ENCODE measurements at places on chromosomes 16 and 17.

DNA sequence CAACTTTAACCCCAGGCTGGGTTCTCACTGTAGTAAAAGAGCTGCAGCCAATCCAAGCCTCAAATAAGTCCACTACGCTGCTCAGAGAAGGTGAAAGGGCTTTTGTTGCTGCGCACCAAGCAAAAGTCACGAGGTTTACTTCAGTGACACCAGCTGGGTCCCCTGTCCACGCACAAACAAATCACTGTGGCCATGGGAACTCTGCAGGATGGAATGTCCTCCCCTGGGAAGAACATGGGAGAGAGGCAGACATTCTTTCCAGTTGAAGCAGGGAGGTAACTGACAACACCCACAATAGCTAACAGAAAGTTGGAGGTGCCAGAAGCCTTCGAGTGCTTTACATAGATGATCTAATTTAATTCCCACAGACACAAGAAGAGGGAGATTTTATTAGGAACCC lies 181.9 kb downstream of the PMP22 start:
- no peak for DNase-seq

GRCh38 chr16:4032768-4033167 lies 83.5 kb downstream of the ADCY9 start:
- DNase-seq, result peak; percentile 32

GRCh38 chr17:10135539-10136257 lies 62.7 kb downstream of the GAS7 start:
- no peak for DNase-seq

DNA sequence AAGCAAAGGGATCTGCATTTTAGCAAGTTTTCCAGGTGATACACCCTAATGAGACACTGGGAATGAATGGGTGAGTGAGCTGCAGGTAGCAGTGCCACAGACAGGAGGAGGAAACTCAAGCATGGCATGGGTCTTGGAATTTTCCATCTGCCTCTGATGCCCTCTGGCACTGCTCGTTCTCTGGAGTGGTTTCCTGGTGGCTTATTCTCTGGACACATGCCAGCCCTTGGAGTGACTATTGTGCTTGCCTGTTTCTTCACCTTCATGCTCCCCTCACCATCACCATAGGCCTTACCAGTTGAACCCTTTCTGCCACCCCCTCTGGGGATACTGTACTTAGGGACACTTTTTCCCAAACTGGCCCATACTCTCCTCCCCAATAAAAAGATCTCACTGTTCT lies 1.6 kb downstream of the COASY start:
- peak; percentile 78 for DNase-seq

- DNase-seq, result no peak
Observed at GRCh38 chr16:17160920-17161431, 309.8 kb downstream of the XYLT1 start.

DNA sequence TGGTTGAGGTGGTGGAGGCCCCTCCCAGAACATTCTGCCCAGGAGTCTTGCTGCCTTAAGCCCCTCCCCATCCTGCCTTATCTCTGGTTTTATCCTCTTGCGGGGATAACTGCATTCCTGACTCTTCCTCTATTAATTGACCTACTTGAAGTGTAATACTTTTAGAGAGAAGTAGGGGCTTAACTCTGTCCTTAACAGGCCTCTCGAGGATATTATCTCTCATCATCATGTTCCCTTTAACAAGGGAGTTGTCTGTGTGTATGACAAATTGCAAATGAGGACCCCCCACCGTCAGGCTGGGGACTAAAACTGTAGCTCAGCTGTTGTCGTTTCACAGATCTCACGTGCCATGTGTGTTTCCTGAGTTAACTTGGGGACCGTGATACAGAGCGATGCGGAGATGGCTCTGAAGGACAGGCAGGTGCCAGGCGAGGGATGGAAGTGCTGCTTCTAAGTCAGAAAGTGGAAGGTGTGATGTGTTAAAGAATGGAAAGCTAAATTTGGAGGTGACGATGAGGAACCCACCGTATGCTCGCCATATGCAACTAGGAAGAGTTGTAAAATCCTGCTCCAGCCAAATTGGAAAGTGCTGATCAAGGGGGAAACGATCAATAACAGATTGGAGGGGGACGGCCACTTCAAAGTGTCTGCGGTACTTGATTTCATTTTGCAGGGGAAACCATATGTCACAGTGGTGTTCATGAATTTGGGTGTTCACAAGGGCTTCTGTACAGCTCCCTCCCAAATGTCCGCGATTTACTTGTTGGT lies 106.3 kb downstream of the RPTOR start:
- no peak for DNase-seq

DNA sequence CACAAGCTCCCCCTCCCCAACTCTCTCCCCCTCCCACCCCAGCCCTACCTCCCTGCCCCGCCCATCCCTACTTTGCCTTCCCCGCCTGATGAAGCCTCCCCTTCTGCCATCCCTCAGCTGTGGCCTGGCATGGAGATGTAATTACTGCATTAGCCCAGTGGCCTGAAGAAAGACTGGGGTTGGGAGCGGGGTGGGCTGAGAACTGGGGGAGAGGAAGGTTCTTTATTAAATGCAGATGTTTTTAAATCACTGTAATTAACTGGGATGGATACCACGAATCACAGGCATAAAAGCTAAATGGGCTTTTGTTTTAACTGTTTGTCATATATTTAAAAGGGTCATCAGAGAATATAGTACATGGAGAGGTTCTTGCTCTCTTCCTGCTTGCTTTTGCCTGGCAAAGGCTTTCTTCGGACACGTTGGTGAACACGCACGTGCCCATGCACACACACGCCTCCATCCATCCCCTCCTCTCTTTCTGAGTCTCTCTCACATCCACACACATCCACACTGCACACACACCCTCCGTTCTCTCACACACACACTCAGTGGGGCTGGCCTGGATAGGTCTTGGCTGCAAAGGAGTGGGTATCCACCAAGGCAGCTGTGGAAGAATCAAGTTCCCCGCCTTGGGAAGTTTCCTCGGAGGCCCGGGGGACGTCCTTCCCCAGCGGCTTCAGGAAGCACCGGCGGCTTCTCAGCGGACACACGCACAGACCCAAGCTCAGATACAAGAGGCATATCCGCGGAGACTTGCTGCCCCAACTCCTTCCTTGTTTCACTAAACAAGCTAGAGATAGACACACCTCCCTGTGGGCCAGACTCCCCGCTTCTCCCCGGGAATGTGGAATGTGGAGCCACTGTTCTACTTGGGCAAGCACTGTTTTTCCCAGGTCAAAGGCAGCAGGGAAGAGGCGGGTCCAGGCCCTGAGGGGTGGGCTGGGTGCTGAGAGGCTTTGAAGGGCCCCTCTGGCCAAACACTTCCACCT lies 27.4 kb upstream of the TNRC6C start:
- no peak for DNase-seq

DNA sequence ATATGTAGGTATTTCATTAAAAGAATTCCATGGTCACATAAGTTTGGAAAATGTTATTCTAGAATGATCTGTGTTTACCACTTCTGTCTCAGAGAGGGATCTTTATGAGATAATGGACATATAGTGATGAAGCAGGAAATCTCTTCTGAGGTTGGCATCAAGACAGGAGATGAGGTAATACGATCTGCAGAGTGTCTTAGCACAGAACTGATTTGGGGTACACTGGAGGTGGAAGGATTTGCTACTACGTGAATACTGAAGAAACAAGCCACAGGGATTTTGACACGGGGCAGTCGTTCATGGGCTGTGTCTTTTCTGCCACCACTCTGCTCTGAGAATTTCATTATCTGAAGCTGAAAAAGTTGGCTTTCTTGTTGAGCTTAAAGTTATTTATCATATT lies 5.5 kb downstream of the CBFB start:
- no peak for DNase-seq

DNA sequence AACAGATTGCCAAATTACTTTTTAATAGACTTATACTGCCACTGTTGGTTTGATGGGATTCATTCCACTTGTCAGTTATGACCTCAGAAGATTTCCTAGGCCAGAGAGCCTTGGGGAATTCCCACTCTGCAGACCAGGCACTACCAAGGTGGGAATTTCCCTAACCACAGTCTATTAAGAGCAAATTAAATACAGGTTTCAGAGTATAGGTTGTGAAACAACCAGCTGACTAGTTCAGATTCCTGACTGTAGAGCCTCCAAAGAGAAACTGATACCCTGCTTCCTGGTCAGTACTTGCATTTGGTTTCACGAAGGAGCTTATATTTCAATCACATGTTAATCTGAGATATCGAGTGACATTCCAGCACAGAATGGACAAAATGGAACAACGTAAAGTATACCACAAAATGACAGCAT lies 186.5 kb downstream of the STX8 start:
- DNase-seq, result no peak

DNA sequence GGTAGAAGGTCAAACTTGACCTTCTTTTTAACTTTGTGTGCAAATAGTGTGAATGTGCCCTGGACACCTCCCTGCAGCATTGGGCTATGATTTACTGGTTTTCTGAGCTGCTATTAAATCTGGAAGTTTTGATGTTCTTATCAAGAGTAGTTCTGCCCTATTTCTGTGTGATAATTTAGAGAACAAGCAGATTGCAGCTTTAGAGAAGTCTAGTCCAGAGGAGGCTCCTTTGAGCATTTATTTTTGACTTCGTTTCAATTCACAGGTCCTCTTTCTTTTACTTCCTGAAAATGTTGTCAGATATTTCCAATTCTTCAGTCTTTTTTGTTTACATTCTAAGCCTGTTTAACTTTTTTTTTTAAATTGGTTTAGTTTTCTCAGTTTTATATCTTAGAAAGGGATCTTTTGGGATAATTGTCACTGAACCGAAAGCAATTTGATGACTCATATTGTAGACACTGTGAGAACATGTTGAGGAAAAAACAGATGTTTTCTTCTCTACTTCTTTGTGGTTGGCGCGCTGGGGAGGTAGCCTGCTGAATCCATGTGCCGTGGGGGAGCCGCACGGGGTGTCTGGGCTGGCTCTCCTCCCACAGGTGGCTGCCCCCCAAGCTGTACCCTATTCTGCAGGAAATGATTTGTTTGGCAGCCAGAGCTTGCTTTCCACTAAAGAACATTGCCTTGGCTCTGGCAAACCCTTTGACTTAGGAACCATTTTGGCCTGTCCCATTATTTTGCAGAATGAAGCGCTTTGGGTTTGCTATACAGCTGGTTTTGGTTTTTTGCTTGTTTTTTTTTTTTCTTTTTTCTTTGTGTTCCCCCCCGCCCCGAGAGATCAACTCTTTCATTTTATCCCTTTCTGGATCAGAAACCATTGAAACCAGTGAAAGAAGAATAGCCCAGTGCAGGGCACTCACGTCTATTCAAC lies 53.4 kb downstream of the MFSD11 start:
- DNase-seq, result no peak

DNA sequence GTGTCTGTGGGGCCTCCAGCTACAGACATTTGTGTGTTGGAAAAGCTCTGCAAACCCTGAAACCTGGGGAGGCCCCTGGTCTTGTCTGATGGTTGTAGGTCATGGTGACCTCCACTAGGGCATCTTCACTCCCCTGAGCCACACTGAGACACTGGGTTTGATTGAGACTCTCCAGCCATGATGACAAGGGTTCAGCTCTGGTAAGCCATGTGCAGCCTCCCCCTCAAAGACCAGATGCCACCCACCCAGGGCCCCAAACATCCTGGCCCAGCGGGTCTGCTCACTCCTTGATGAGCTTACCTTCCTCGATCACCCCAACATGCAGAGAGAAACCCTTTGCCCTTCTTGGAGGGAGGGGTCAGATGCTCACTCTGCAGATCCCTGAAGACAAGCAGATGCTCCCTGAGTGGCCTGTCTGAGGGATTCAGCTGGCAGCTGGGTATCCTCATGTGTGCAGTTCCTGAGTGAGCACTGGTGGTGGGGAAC lies 101.6 kb downstream of the METRNL start:
- no peak for DNase-seq

- no peak for DNase-seq
Observed at GRCh38 chr16:17448640-17449638, 21.8 kb downstream of the XYLT1 start.

- DNase-seq, result no peak
Observed at GRCh38 chr16:47371271-47372014, 89.4 kb downstream of the ITFG1 start.

- DNase-seq, result no peak
Observed at GRCh38 chr16:19861133-19861532, 23.5 kb downstream of the GPRC5B start.

DNA sequence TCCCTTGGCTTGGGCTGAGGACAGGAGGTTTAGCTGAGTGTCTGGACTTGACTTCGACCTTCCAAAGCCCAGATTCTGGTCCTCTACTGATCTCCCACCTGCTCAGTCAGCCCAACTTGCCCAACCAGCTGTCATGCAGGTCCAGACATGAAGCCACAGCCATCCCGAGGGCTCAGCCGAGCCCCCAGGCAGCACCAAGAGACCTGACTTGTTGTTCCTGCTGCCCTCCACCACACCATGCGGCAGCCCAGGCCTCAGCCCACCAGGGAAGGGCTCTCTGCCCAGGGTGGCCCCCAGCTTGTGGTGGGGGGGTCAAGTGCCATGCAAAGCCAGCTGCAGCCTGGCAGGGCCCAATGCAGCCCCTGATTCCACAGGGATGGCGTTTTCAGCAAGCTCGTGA lies 17.2 kb upstream of the CACNG4 start:
- DNase-seq, result no peak

GRCh38 chr16:68003031-68003430 lies 3.7 kb upstream of the DPEP2 start:
- no peak for DNase-seq

DNA sequence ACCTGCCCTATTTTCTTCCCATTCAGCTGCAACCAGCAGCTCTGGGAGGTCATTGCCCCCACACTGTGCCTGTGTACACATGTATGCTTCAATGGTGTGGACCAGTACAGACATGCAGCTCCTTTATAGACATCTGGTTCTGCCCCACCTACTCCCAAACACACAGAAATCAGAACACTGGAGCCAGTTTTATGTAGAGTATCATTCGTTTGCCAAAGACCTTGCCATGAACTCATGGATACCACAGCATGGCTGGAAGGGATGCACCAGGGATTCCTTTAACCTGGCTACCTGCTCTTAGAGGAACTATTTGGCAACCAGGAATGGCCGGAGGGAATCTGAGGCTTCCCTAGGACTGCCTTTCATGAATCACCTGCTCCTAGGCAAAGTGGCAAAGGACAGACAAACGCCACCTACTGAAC lies 60.4 kb downstream of the ZFHX3 start:
- DNase-seq, result no peak

- DNase-seq, result no peak
Observed at GRCh38 chr17:20206068-20206467, 196.9 kb downstream of the SPECC1 start.

GRCh38 chr16:35102780-35103403 lies 1643.5 kb downstream of the TP53TG3F start:
- DNase-seq, result peak; percentile 48

DNA sequence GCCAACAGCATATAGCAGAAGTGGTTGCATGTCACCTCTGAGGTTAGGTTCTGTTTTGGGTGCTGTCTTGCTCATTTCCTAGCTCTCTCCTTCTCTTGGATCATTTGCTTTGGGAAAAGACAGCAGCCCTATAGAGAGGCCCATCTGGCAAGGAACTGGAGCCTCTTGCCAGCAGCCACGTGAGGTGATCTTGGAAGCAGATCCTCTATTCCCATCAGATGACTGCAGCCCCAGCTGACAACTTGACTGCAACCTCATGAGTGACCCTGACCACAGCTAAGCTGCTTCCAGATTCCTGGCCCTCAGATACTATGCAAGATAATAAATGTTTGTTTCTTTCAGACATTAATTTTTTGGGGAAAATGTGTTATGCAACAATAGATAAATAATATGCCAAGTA lies 213.3 kb upstream of the HS3ST4 start:
- DNase-seq, result no peak

GRCh38 chr17:38861399-38861843 lies 7.9 kb upstream of the RPL23 start:
- no peak for DNase-seq

- peak; percentile 45 for DNase-seq
Observed at GRCh38 chr17:44086364-44087311, 16.1 kb downstream of the G6PC3 start.

- DNase-seq, result peak; percentile 26
Observed at GRCh38 chr17:32747856-32748255, 129.1 kb downstream of the MYO1D start.

Measured in HT-29 (cell line).